ENCODE measurements at places on chromosomes 5 and 9. TPM values are rescaled to one million over a fixed set of nuclear protein-coding genes. Genes with fewer than 3 reads are reported as not detected.

PRRC2B gene
- total RNA-seq, result 126 TPM

- no peaks in the 10 kb centered on the region for H3K36me3 ChIP-seq
- no peak overlapping the region for H3K27ac ChIP-seq
- no peaks in the 10 kb centered on the region for H3K4me1 ChIP-seq
- no peaks in the 10 kb centered on the region for H3K27me3 ChIP-seq
- no peak for DNase-seq
These were observed 168.4 kb downstream of the RASEF start for GRCh38 chr9:82894548-82894947.

IFNA2 gene
- total RNA-seq, result not detected

NR4A3 gene
- total RNA-seq, result 0.07 TPM
